ENCODE measurements at places on chromosomes 1 and 21. TPM values are rescaled to one million over a fixed set of nuclear protein-coding genes. Genes with fewer than 3 reads are reported as not detected.
A peak's percentile ranks its signal among the peaks of the same experiment; 100 is the strongest.

The ACOT11 gene
- total RNA-seq = 1.1 TPM

The SLAMF9 gene
- not detected for total RNA-seq

DNA sequence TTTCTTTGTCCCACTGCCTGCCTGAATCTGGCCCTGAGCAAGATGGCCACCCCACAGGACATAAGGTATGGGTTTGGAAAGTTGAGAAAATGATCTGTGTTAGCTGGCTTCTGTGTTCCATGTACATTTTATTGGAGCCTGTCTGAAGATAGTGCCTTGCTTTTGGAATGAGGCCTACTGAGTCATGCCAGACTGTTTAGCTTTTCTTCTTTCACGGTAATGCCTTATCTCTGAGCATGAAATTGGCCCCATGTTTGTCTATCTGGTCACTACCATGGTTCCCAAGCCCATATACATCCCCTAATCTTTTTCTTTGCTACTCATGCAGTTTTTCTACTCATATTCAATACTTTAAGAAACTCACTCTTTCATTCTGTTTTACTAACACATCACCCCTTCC lies 85.1 kb upstream of the LMO4 start:
- no peak for DNase-seq

DNA sequence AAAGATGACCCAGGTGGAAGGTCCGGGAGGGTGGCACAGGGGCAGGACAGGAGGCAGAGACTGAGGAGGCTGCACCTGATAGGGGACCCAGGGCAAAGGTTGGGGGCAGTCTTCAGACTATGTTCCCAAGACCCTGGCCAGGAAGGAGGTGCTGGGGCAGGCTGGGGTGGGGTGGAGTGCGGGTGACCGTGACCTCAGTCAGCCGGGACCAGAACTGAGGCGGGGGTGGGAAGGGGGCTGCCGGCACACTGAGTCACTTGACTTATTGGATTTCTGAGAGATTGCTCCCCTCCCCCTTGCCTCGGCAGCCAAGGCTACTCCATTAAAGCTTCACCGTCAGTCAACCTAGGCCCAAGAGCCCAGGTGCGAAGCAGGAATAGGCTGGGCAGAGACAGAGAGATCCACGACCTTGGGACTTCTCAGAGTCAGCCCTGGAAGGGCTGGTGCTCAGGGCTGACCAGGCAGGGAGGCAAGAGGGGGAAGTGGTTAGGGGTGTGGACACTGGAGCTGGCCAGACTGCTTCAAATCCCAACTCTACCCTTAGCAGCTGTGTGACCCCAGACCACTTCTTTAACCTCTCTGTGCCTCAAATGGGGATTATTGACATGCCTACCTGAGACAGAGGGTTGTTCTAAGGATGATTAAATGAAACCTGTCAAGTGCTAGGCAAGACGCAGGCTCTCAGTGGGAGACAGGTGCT lies 47.9 kb upstream of the LAPTM5 start:
- no peak for DNase-seq

The TRIM58 gene
- total RNA-seq = not detected

DNA sequence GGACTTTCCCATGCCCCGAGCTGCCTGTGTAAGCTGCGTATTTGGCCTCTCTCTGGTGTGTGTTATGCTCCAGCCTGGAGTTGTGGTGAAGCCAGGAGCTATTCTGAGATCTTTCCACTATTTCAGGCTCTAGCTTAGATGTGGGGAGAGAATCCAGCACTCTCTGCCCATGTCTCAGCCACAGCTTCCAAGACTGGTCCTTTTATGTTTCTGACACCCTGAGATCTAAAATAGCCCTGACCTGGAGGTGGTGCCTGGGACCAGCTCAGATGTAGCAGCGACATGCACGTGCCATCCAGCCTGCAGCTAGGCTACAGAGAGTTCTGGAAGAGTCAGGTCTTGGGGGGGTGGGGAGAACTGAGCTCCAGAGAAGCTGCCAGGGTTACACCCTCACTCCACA lies 76.5 kb downstream of the TENT5C start:
- DNase-seq = no peak

DNA sequence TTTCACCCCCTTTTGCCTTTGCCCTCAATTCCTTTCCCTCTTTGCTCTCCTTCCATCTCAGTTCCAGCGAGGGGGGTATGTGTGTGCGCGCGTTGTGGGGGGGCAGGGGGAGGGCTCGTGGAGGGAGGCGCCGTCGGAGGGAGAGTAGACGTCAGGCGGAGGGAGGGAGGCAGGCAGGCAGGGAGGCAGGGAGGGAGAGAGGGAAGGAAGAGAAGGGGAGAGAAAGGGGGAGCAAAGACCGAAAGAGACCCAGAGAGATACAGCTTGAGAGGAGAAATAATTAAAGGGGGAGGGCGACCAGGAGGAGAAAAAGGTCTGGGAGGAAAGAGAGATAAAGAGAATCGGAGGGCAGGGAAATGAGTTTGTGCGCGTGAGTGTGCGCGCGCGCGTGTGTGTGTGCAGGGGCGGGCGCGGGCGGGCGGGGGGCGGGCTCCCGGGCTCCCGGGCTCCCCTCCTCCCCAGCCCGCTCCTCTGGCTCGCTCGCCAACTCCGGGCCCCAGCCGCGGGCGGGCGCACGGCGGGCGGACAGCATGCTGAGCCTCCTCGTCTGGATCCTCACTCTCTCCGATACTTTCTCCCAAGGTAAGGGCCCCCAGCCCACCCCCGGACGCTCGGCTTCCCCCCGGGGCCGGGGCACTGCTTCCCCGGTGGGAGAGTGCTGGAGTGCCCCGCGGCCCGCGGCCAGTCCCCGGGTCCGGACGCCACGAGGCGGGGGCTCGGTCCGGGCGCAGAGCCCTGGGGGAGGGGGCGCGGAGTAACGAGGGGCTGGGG lies at the start of gene KIRREL1:
KIRREL1 (plus strand) TSS at position 499 of the 771 bp plus-strand sequence; CDS start at position 531, 32 bp downstream.
- peak; percentile 8 for DNase-seq

The CA14 gene
- not detected for total RNA-seq

- no peak for DNase-seq
Observed at GRCh38 chr1:108038653-108039236, 73.8 kb upstream of the VAV3 start.

- no peak for DNase-seq
Observed at GRCh38 chr1:36831186-36831810, 203.0 kb downstream of the GRIK3 start.

The ZNF695 gene
- total RNA-seq = 2.6 TPM

The RGS8 gene
- not detected for total RNA-seq

DNA sequence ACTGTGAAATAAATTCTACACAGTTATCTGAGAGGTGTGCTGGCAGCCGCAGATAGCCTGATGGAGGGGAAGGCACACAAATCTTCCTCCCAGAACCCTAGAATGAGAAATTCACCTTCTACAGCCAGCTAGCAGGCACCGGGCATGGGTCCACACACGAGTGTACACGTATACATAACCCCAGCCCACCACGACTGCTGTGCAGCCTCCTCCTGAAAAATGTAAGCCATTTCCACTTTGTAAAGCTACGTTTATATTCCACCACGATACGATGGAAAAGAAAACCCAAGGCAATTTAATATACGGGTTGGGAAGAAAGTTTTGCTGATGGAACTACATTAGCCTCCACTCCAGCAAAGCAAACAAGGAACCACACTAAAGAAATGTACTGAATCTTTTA lies 1.8 kb downstream of the BTG3 start:
- peak; percentile 12 for DNase-seq

The OR2W3 gene
- total RNA-seq = not detected

The SOAT1 gene
- total RNA-seq = 58.7 TPM

The LIN9 gene
- 10.2 TPM for total RNA-seq

GRCh38 chr1:46665983-46666382 lies 2.2 kb downstream of the ATPAF1 start:
- DNase-seq = no peak

The OPTC gene
- not detected for total RNA-seq

GRCh38 chr1:3809680-3810079 lies 13.4 kb upstream of the LRRC47 start:
- no peak for DNase-seq

DNA sequence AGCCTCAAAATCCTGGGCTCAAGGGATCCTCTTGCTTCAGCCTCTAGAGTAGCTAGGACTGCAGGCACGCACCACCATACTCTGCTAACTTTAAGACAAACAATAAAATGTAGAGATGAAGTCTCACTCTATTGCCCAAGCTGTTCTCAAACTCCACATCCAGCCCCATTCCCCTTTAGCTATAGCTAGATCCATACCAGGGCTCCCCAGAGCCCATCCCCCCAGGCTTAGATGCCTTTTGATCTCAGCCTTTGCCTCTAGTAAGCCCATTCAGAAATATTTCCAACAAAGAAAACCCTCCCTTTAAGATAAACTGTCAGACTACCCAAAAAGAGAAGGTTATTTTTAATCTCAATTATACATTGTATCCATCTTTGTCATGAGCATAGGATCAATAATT lies 325.4 kb downstream of the CHRM3 start:
- no peak for DNase-seq

- DNase-seq = no peak
Observed at GRCh38 chr1:66402194-66402593, 131.8 kb upstream of the SGIP1 start.

The SAMD13 gene
- total RNA-seq = 0.67 TPM

GRCh38 chr1:227465256-227465655 lies 98.1 kb upstream of the ZNF678 start:
- DNase-seq = no peak
